ENCODE measurements at places on chromosomes 3 and 15.

DNA sequence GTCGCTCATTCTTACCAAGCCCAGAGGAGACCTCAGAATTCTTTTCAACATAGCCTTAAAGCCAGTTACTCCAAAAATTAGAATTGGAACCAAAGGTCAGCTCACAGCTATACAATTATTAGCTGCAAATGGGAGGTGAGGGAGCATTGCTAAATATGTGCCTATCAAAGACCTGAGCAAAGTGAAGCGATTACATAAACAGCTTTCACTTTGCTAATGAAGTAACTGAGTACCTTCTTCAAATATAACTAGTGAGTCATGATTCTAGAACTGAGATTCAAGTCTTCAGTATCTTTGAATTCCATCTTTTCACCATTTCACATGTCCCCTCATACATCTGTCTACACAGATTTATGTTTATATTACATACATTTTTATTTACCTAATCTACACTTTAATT is 122.6 kb downstream of the P2RY1 start:
- no peak for DNase-seq

DNA sequence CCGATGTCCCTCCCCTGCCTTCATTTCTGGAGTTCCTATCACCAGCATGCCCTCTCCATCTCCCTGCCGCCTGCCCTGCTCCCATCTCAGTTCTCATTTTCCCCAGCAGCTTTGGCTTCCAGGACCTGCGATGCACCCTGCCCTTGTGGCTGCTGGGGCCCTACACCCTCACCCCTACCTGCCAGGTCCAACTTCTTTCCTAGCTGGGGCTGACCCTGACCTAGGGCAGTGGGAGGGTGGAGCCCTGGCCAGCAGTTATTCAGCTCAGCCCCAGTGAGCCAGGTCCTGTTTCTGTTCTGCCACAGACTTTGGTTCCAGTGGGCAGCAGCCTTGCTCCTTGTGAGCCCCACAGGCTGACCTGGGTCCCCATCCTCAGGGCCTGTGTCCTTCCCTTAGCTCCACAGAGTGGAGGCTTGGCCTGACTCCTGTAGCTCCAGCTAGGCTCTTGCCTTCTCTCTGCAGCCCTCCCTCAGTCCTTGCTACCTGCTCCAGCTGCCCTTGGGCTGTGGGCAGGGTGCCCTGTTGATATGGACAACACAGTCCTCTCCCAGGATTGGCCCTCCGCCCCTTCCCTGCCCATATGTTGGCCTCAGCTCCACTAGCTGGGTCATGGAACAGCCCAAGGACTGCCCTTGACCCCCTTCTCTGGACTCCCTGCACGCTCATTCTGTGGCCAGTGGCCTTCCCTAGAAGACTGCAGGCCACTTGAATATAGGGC is 34.7 kb upstream of the PDE8A start:
- no peak for DNase-seq

DNA sequence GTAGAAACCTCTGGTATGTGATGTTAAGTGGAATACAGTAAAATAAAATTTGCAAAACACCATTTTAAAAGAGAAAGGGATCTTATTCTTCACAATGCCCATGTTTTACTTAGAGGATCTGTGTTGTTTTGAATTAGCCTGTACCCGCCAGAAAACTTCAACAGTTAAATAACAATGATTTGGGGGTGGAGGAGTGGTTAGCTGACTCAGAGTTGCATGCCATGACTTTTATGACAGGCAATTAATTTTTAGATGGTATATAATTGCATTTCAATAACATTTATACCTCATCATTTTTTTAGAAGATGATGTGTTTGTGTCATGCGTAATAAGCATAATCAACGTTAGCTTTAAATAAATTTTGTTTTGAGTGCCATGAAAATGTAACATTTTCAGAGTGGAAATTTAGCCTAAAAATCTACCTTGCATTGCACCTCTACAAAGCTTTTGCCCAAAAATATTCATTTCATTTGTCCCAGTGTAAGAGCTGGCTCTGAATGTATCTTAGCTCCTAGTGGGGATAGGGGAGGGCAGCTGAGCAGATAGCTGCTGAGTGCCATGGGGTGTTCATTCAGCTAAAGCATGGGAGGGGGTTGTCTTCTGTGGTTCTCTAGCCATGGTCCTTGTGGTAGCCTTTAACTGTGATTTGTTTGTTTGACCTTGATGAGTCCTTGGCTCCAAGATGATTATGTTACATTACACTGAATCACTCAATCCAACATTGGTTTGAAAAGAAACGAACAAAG is 379.8 kb downstream of the LPP start:
- no peak for DNase-seq

DNA sequence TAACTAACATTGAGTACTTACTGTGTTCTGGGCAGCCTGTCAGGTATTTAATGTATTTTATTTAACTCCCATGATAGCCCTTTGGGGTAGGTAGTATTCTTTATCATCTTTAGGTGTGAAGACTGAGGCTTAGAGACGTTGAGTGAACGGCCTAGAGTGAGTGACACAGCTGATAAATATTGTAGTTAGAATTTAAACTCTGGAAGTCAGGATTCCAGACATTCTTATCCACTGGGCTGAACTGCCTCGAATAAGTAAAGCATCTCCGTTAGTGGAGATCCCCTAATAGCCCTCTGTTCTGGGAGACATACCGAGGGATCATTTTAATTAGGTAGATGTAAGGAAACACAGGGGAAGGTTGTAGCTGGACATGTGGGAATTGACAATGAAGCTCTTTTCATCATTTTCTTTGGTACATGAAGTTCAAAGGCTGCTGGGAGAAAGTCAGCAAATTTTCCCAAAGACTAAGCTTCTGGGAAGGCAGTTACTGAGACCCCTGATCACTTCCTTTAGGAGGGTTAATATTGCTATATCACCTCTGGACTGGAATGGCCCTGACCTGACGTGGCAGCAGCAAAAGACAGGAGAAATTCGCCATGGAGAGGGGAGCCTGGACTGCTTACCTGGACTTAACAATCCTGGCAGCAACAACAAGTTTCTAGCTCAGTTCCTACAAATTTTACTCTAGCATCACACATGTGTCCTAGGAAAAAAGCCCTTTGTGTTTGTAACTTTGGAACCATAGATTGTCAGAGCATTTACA is 11.7 kb upstream of the PDCD6IP start:
- no peak for DNase-seq

GRCh38 chr3:149466192-149466591 is 8.3 kb upstream of the TM4SF4 start:
- no peak for DNase-seq

DNA sequence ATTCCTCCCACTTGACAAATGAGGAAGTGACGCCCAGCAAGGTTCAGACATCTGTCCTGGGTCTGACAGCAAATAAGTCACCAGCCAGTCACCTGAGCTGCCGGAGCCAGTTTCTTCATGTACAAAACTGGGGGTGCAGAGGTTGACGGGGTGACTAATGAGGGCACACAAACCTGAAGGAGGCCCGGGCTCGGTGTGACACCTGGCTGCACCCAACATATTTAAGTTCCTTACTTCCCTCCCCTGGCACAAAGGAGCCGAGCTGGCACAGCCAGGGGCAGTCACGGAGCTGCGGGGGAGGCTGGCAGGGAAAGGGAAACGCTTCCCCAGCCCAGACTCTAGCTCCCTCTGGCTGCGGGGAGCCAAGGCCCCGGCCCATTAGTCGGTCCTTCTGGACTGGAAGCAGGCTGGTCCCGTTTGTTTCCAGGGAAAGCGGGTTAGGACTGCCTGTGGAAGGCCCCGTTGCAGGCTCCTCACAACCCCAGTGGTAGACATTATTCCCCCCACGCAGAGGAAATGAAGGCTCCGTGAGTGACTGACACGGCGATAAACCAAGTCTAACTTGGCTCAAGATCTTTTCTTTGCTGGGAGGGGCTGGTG is 2.3 kb downstream of the FBXL22 start:
- DNase-seq, result peak; percentile 53

GRCh38 chr3:183968666-183969245 is 48.9 kb downstream of the ABCC5 start:
- DNase-seq, result no peak

DNA sequence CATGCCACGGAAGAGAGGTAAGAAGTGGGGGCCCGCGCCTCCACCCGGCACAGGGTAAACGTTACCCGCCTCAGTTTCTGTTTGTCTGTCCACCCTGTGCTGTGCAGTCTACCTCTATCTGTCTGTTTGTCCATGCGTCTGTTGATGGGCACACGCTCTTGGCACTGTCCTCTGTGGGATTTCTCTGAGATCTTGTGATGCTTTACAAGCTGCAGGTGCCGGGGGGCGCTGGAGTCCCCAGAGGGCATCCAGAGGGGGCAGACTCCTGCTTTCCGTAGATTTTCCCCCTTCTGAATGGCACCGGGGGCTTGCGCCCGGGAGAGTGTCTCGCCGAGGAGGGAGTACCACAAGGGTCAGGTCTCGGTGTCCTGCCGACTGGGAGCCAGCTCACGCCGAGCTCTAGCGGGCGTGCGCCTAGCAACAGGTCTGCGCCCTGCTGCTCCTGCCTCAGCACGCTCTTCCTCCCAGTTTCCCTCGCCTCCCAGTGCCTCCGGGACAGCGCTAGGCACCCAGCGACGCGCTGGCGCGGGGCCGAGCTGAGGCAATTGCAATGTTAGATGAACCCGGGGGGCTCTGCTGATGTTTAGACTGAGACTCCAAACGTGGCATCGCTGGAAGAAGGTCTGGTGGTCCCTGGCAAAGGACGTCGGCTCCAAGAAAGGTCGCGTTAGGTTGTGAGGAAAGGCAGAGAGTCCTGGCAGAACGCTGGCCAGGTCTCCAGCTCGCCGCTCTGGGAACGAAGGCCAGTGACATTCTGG is 667 bp downstream of the CEMIP start:
- DNase-seq, result no peak
